Fibroblast of skin of right quadriceps (primary cell): ENCODE measurements at places on chromosomes 4 and X.

GRCh38 chrX:63471004-63471403 lies 119.9 kb upstream of the SPIN4 start:
- DNase-seq, result no peak

- peak; percentile 71 for DNase-seq
Measured at GRCh38 chr4:123649645-123650391, 253.2 kb downstream of the SPRY1 start.

GRCh38 chr4:87947381-87948160 lies 27.9 kb upstream of the SPP1 start:
- no peak for DNase-seq

GRCh38 chr4:69764311-69764710 lies 3.9 kb upstream of the SULT1B1 start:
- DNase-seq, result no peak

DNA sequence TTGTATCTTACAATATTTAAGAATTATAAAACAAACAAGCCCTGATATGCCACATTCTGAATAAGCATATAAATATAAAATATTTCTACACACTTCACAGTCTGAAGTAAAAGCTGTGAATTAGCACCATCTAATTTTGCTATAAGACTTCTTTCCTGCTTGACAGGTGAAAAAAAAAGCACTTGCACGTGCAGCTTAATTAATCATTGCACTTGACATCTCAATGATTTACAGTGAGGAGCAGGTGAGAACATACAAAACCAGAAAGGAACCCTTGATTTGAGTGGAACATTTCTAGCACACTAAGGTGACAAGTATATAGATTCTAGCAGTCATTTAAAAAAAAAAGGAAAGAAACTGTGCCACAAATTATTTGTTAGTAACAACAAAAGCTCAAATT lies 47.9 kb downstream of the CHIC2 start:
- no peak for DNase-seq

DNA sequence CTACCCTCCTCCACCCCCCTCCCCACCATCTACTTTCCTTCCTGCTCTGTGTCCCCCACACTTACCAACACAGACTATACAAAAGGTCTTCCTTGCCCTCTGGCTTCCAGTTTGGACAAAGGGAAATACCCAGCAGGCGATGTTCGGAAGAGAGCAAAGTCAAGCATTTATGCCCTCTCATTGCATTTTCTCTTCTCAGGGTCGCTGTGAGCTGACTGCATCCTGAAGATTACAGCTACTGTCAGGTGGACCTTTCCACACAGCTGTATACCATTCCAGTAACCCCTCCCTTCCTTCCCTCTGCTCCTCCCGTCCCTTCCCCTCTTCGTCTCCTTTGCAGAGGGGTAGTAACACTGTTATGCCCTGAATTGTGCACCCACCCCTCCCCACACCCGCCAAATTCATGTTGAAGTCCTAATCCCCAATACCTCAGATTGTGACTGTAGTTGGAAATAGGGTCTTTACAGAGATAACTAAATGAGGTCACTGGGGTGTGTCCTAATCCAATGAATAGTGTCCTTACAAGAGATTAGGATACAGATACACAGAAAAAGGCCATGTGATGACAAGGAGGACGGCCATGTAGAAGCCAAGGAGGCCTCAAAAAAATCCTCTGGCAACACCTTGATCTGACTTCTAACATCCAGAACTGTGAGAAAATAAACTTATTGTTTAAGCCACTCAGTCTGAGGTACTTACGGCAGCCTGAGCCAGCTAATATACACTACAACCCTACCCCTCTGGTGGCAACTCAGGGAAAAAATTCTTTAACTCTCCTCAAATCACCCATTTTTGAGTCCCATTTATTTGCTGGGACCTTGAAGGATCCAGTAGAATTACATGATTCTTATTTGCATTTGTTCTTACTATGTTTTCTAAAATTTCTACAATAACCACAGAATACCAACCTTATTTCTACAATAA lies 11.7 kb downstream of the MORF4L2 start:
- no peak for DNase-seq

- DNase-seq, result no peak
Measured at GRCh38 chrX:127877318-127877717, 174.9 kb downstream of the ACTRT1 start.

DNA sequence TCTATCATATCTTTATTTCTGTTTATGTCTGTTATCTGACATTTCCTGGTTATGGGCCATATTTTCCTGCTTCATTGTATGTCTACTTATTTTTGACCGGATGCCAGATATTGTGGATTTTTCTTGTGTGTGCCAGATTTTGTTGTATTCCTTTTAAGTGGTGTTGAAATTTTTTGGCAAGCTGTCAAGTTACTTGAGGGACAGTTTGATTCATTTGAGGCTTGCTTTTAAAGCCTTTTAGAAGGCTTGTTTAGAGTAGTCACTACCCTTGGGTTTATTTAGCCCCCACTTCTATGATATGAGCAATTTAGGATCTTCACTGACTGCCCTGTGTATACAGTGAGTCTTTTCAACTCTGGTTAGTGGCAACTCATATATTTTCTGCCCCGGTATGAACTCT lies 29.2 kb upstream of the NPY2R start:
- peak; percentile 2 for DNase-seq

- DNase-seq, result no peak
Measured at GRCh38 chr4:21692241-21692640, 256.3 kb downstream of the KCNIP4 start.

- DNase-seq, result no peak
Measured at GRCh38 chr4:952881-953573, 20.3 kb downstream of the DGKQ start.

DNA sequence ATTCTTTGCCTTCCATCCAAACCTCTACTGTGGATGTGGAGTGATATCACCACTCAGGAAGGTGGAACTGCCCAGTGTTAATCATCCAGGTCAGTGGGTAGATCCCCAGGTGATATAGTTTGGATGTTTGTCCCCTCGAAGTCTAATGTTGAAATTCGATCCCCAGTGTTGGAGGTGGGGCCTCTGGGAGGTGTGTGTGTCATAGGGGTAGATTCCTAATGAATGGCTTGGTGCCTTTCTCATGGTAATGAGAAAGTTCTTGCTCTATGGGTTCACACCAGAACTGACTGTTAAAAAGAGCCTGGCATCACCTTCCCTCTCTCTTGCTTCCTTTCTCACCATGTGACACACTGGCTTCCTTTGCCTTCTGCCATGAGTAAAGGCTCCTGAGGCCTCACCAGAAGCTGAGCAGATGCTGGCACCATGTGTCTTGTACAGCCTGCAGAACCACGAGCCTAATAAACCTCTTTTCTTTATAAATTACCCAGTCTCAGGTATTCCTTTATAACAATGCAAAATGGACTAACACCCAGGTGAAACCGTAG lies 6.8 kb upstream of the SOWAHB start:
- DNase-seq, result no peak

DNA sequence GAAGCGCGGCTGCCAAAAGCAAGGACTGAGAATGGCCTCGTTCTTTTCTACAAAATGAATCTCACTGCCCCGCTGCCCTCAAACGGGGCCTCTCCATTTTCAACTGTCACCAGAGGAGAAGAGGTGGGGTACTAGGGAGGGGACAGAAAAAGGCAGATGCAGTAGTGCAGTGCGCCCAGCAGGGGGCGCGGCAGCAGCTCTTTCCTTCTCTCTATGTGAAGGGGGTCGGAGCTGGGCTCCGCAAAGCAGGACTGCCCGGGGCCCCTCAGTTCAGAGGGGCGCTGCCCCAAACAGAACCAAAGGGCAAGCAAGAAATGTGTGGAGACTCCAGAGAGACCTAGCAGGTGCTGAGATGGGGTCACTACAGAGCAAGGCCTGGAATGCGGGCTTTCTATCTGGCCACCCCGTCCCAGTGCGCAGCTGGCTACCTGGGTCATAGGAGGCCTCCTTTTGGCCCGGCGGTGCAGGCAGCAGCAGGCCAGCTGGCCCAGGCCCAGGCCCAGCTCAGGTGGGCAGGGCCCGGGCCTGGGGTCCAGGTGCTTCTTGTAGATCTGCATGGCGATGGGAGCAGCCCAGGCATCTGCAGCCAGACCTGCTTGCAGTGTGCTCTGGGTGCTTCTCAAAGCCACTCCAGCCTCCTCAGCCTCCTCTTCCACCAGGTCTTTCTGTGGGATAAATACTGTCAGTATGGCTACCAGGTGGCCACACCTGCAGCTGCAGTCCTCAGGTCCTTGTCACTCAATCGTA lies 5.9 kb downstream of the IRAK1 start:
- DNase-seq, result peak; percentile 26

GRCh38 chr4:76666944-76667532 lies 230.9 kb downstream of the SOWAHB start:
- no peak for DNase-seq

GRCh38 chr4:115871596-115871995 lies 758.2 kb upstream of the NDST4 start:
- no peak for DNase-seq

DNA sequence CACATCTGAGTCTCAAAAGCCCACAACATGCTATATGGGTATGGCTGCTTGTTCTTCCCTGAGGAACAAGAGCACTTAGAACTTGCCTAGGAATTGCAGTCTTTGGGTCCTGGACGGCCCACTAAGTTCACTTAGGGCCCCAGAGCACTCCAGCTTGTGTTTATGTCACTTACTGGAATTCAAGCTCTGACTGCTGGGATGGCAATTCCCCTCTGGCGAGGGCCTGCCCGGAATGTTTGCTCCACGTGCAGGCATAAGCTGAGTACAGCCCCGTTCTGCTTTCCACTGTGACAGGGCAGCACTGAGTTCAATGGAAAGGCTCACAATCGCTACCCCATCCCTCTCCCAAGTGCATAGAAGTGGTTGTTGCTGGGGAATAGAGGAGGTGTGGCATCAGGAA lies 25.9 kb upstream of the RASSF6 start:
- no peak for DNase-seq

DNA sequence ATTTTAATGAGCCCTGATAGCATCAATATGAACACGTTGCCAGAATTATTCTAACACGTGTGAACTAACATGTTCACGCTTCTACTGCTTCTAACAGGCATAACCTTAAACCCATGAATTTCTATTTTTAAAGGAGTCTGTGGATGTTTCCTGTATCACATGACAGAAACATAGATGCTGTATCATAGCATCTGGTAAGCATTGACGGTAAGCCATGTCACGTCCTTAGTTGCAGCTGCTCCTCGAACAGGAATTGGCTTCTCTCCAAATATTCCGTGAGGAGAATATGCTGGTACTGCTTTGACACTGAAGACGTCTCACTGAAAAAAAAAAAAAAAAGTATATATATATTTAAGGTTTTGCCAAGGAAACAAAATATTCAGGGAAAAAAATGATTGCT lies 105.1 kb upstream of the MXRA5 start:
- peak; percentile 69 for DNase-seq

GRCh38 chr4:38090455-38091246 lies 130.5 kb downstream of the PTTG2 start:
- DNase-seq, result no peak

GRCh38 chr4:151921811-151922210 lies 161.0 kb upstream of the GATB start:
- peak; percentile 67 for DNase-seq
